ENCODE measurements at places on chromosomes 2 and 18.

- no peak for DNase-seq
Measured at GRCh38 chr2:64402876-64403275, 51.1 kb upstream of the LGALSL start.

DNA sequence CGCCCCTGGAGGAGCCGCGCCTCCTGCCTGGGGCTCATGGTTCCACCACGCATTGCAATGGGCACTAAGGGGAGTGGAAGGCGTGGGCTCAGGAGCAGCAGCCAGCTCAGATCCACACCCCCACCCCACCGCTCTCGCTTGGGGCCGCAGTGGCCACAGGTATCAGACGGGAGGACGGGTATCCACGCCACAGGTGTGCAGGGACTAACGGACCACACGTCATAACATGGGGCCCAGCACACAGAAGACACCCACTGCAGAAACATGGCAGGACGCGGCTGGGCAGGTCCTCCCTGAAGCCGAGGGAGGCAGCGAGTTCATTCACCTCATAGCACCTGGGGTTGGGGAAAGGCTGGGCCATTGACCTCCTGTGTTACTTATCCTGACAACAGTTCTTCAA, 13.0 kb downstream of the HDAC4 start:
- DNase-seq: no peak

DNA sequence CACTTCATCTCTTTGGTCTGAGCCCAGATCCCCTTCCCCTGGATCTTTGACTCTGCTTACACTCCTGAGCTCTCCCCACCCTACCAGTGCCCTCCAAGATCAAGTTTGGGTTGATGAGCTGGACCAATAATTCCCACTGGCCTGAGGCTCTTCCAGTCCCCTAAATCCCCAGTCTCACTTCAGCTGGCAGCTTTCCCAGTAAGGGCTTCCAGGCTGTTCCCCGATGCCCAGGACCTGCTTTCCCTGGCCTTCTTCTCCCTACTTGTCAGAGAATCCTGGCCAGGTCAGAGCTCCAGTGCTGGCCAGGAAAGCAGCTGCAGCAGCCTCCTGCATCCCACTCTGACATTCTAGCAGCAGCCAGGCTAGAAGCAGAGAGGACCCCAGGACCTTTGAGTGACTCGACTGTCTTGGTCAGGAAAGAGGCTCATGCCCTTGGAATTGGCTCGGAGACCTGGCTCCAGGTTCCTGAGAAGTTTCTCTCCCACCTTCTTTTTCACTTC, 3.5 kb downstream of the WNT6 start:
- DNase-seq: no peak

- DNase-seq: no peak
Measured at GRCh38 chr2:130823171-130823885, 13.4 kb upstream of the ARHGEF4 start.

- DNase-seq: no peak
Measured at GRCh38 chr2:182559623-182560022, 132.8 kb upstream of the PDE1A start.
